ENCODE measurements at places on chromosomes 4 and X.

- DNase-seq, result no peak
These were observed 319.7 kb downstream of the PCDH18 start for GRCh38 chr4:137212601-137213000.

DNA sequence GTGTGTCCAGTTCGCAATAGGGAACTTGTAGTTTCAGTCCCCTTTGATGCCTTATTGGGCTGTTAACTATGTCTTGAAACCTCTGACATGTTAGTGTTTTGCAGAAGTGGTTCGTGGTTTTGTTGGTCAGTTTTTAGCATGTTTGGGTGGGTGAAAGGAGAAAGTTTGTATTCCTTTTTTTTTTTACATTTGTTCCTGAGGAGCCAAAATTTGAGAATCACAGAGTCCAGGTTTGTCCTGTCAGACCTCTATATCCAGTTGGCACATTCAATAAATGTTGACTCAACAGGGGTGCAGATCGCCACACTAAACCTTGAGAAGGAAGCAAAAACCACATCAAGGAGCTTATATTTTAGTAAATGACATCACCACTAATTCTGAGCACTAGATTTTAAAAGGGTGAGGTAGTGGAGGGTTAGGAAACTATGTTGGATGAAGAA, 26.2 kb downstream of the DLG3 start:
- no peak for DNase-seq

- no peak for DNase-seq
These were observed 427.9 kb upstream of the SLIT2 start for GRCh38 chr4:19823781-19824180.

GRCh38 chrX:42530027-42530426, 247.9 kb downstream of the PPP1R2C start:
- DNase-seq, result no peak

- no peak for DNase-seq
These were observed 1594.7 kb downstream of the TECRL start for GRCh38 chr4:62814510-62815047.

- no peak for DNase-seq
These were observed 6.5 kb upstream of the CRMP1 start for GRCh38 chr4:5899396-5899795.

GRCh38 chr4:170776983-170777382, 687.2 kb upstream of the AADAT start:
- DNase-seq, result no peak

GRCh38 chrX:84893897-84894296, 109.8 kb upstream of the APOOL start:
- DNase-seq, result no peak

DNA sequence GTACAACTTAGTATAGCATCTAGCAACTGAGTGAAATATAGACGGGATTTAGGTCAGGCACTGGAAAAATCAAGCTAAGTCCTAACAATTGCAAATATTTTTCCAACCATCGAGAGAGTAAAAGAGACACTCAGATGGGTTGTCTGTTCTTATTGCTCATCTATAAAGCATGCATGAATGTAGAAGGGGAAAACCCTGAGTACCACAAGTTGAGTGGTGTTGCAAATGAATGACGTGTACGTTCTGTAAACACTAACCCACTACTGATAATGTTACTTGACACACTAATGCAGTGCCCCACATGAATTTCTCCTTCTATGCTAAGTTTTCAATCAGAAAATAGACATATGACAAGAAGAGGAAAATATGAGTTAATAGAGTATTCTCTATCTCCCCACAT, 211.2 kb downstream of the COX18 start:
- no peak for DNase-seq

- no peak for DNase-seq
These were observed 57.9 kb upstream of the TMPRSS11A start for GRCh38 chr4:68021185-68021584.

GRCh38 chr4:157992948-157993839, 179.6 kb downstream of the GASK1B start:
- no peak for DNase-seq

DNA sequence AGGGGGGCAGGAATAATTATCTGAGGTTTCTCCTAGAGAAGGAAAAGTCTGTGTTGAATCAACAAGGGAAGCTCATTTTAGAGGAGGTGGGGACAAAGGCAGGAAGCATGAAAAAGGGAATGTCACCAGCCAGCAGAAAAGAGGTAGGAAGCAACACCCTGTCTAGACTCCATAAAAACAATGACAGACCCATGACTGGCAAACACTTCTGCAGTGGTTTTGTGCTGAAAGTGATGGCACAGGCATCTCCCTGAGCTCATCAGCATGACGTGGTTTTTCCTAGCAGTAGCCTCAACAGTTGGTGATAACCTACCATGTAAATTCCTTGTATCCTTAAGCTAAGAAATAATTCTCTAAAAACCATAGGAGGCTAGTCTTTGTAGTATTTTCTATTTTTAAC, 110.7 kb upstream of the GALNT7 start:
- DNase-seq, result no peak

GRCh38 chr4:101037938-101038413, 309.4 kb downstream of the PPP3CA start:
- DNase-seq, result no peak

GRCh38 chr4:154822775-154823174, 41.7 kb downstream of the RBM46 start:
- no peak for DNase-seq

- DNase-seq, result no peak
These were observed 82.3 kb downstream of the FREM3 start for GRCh38 chr4:143617994-143618679.

DNA sequence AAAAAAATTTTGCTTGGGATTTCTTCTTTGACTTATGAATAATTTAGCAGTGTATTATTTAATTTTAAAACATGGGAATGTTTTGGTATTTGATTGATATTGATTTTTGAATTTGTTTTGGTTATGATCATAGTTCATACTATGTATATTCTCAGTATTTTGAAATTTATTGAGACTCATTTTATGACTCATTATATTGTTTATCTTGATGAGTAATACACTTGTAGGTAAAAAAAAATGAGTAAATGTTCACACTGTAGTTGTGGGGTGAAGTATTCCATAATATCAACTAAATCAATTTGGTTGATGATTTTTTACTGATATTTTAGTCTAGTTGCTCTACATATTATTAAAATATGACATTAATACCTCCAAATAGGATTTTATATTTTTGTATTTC, 1142.2 kb downstream of the ADGRL3 start:
- no peak for DNase-seq

DNA sequence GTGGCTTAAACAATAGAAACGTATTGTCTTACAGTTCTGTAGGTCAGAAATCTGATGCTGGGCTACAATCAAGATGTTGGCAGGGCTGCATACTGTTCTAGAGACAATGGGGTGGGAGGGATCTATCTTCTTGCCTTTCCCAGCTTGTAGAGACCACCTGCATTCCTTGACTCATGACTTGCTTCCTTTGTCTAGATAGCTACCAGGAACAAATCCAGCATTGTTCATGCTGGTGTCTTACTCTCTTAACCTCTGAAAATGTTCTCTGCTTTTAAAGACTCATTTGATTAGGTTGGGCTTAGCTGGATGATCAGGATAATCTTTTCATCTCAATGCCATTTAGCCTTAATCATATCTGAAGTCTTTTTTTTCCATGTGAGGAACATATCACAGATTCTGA, 169.0 kb downstream of the ZNF330 start:
- DNase-seq, result no peak

DNA sequence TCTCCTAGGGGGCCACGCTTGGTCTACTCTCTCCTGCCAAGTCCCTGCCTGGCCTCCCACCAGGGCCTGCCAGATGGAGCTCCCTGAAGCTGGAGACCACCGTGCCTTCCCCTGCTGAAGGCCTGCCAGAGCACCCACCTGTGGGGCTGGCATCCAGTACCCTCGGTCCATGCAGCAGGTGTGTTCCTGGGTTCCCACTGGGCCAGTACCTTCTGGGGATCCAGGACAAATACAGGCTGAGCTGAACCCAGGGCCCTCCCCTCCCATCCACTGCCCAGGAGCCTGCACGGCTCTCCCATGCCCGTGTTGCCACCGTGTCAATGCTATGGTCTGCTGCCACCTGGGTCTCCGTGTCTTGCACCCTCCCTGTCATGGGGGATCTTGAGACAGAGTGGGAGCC, 68.8 kb downstream of the ABLIM2 start:
- no peak for DNase-seq

GRCh38 chr4:72320223-72320948, 248.6 kb downstream of the ADAMTS3 start:
- no peak for DNase-seq

GRCh38 chr4:146311238-146311970, 97.1 kb downstream of the REELD1 start:
- no peak for DNase-seq

GRCh38 chr4:45324455-45325417, 598.4 kb upstream of the GNPDA2 start:
- no peak for DNase-seq

- no peak for DNase-seq
These were observed 19.4 kb upstream of the ELF2 start for GRCh38 chr4:139196462-139196861.

GRCh38 chrX:148448686-148449085, 51.7 kb upstream of the AFF2 start:
- no peak for DNase-seq

DNA sequence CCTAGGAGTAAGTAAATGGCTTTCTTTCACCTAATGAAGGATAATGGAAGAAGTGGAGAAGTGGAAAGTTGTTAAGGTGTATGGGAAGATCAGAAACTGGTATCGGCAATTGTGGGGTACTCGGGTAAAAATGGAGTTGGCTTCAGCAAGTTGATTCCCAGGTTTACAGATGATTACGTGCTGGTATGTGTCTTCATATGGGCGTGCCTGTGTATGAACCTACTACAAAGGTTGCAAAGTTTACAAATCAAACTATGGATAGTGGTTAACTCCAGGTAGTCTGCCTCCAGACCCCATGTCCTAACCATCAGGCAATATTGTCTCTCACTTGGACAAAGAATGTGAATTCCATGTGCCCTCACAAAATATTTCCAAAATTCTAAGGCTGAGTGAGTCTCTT, 773 bp downstream of the TLR3 start:
- no peak for DNase-seq

- no peak for DNase-seq
These were observed 1.7 kb downstream of the FRAS1 start for GRCh38 chr4:78058591-78059523.

GRCh38 chr4:118867311-118868067, 21.2 kb upstream of the SYNPO2 start:
- DNase-seq, result no peak
